Endothelial cell of umbilical vein (primary cell): ENCODE measurements at places on chromosomes 12 and 14. TPM values are rescaled to one million over a fixed set of nuclear protein-coding genes. Genes with fewer than 3 reads are reported as not detected.

The TCL1B gene
- total RNA-seq = not detected in 2 replicates

- no peak for DNase-seq
Measured at GRCh38 chr12:118347916-118348315, 24.8 kb downstream of the TAOK3 start.

DNA sequence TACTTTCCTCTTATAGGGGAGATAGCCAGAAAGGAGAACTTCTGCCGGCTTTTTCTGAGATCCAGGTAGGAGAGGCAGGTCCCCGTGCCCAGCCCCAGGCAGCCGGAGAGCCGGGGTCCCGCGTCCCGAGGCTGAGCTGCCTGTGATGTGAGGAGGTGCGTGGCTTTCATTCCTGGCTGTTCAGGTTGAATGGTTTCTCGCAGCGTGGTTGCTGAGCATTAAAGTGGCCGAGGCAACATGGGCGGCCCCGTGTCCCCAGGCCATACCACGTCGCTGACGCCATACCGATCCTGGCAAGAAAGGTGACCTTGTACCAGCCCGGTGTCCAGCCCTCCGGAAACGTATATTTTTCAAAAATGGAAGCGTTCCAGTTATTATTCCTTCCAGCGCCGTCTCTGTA is 116.7 kb upstream of the MYL2 start:
- no peak for DNase-seq

GRCh38 chr14:93888995-93889394 is 38.1 kb upstream of the FAM181A start:
- no peak for DNase-seq

GRCh38 chr12:30754383-30754749 is 385 bp downstream of the CAPRIN2 start:
- DNase-seq = no peak

- DNase-seq = no peak
Measured at GRCh38 chr12:38448991-38449390, 132.4 kb downstream of the ALG10B start.
